ENCODE measurements at places on chromosomes 12 and 14. TPM values are rescaled to one million over a fixed set of nuclear protein-coding genes. Genes with fewer than 3 reads are reported as not detected.

DNA sequence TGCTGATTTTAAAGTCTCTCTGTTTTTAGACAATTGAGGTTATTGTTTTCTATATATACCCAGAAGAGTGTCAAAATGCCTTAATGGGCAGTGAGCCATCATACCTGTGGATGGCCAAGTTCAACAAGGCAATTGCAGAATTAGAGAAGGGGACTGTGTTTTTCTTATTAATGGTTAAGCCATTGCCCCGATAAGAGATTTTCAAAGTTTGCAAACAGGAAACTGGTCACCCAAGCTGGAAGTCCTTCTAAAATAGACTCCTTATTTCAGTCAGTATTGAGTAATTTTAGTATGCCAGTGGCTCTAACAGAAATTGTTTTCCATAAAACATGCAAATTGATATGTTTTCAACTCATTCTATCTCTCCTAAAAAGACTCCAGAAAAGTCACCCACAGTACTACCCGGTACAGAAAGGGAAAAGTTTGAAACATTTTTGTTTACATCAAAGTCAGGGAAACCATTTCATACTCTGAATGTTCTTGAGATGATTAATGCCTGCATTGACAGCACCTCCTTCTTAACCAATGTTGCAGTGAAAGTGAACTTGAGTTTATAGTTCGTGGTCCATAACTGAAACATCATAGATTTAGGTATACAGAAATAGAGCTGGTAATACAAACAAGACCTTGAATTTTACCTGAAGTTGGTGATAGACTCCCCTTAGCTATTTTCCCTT lies 191.1 kb downstream of the TMX1 start:
- no peak for DNase-seq

DNA sequence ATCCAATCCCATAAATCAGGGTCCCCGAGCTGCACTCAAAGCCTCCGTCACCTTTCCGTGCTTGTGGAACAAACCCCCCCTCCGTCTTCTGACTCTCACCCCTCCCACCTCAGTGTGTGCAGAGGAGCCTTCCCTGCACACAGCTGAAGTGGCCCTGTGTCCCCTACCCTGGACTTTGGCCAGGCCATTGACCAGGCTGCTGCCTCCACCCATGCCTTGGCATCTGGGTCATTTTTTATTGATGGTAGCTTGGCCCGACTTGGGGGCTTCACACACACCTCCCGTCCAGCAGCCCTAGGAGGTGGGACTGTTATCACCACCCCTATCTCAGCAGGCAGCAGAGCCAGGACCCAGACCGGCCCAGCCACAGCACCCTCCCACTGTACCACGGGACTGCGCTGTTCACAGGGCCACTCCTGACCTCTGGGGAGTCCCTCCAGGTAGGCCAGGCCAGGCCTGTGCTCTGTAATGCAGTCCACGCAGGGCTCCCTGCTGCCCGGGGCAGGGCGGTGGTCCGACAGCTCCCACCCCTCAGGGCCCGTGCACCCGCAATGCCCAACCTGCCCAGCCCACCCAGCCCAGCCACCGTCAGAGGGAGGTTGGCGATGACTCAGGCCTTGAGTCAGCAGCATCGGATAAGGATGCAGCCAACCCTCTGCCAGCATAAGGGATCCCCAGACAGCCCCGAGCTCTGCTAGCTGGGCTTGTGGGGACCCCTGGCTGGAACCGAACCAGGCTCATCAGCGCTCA lies 9.2 kb upstream of the INF2 start:
- no peak overlapping the region for H3K27ac ChIP-seq
- DNase-seq: no peak
- no peaks in the 10 kb centered on the region for H3K27me3 ChIP-seq
- peaks cover 45% of the 10 kb centered on the region for H3K4me1 ChIP-seq

- no peaks in the 10 kb centered on the region for H3K27me3 ChIP-seq
- H3K27ac ChIP-seq: no peak overlapping the region
- no peak for DNase-seq
Observed at GRCh38 chr14:55754471-55754870, 174.5 kb downstream of the KTN1 start.

DNA sequence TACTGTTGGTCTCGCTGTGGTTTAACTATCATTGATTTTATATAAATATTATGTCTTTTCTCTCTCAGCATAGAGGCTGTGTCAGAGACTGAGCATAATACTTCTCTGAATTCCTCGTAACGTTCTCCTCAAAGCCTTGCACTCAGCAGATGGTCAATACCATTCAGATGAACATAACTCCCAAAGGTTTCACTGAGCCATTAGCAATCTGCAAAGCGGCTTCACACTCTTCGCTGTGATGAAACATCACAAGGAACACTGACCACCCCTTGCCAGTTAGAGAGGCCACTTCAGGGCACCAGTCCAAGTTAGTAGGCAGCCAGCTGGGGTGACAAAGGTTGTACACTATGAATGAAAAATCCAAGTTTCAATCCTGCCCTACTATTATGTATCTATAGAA lies 30.1 kb upstream of the STON2 start:
- DNase-seq: no peak
- H3K4me1 ChIP-seq: peaks cover 9% of the 10 kb centered on the region
- no peaks in the 10 kb centered on the region for H3K36me3 ChIP-seq
- no peak overlapping the region for H3K4me3 ChIP-seq
- H3K27me3 ChIP-seq: no peaks in the 10 kb centered on the region
- H3K27ac ChIP-seq: no peak overlapping the region

DNA sequence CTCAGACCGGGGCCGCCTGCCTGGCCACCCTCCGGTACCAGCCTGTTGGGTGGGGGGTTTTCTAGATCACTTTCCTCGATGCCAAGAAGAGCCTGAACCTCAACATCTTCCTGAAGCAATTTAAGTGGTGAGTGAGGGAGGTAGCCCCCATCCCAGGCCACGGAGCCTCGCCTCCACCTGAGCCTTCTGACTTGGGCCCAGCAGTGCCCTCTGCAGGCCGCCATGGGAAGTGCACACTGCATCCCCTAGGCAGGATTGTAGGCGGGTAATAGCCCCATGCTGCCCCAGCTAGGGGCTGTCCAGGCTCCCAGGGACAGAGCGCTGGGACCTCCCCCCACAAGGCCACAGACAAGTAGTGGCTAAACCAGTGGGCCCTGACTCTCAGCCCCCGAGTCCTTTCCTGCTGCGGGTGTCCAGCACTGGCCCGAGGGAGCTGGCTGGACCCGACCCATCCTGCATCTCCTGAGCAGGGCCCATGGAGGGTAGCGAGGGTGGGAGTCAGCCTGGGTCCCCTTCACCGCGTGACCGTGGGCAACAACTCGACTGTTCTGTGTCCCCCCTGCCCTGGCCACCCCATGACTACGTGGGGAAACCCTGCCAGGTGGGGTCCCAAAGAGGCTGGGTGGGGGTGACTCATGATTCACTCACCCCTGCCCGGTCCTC lies 15.3 kb upstream of the ADSS1 start:
- H3K36me3 ChIP-seq: no peaks in the 10 kb centered on the region
- H3K27me3 ChIP-seq: no peaks in the 10 kb centered on the region
- H3K27ac ChIP-seq: no peak overlapping the region
- peak; percentile 77 for DNase-seq
- no peak overlapping the region for H3K4me3 ChIP-seq

GRCh38 chr12:124767066-124767821 lies 96.4 kb downstream of the SCARB1 start:
- H3K4me1 ChIP-seq: peaks cover 29% of the 10 kb centered on the region
- peak; percentile 87 for DNase-seq
- no peaks in the 10 kb centered on the region for H3K36me3 ChIP-seq
- H3K27ac ChIP-seq: no peak overlapping the region
- H3K27me3 ChIP-seq: no peaks in the 10 kb centered on the region

DNA sequence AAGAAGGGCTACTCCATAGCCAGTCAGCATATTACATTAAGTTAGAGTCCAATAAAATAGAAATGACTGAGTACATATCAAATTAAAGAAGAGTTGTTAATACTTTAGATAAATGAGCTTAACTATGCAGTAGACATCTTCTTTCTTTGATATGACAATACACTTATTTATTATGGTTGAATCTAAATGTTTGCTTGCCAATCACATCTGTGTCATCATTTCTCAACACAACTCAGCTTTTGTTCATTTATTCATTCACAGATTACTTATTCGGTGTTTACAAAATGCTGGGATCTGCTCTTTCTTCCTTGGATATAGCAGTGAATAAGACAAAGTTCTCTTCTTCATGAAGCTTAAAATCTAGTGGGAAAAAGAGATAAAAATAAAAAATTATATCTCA lies 614.6 kb upstream of the ATP2B1 start:
- H3K27me3 ChIP-seq: no peaks in the 10 kb centered on the region
- no peaks in the 10 kb centered on the region for H3K4me1 ChIP-seq
- no peak overlapping the region for H3K27ac ChIP-seq
- H3K36me3 ChIP-seq: no peaks in the 10 kb centered on the region

- H3K36me3 ChIP-seq: no peaks in the 10 kb centered on the region
- H3K4me1 ChIP-seq: no peaks in the 10 kb centered on the region
- H3K27me3 ChIP-seq: no peaks in the 10 kb centered on the region
- no peak overlapping the region for H3K4me3 ChIP-seq
Observed at GRCh38 chr14:30063746-30064145, 136.1 kb upstream of the PRKD1 start.

- no peaks in the 10 kb centered on the region for H3K27me3 ChIP-seq
- no peak overlapping the region for H3K4me3 ChIP-seq
- H3K36me3 ChIP-seq: no peaks in the 10 kb centered on the region
- DNase-seq: no peak
- H3K4me1 ChIP-seq: no peaks in the 10 kb centered on the region
- H3K27ac ChIP-seq: no peak overlapping the region
Observed at GRCh38 chr12:66960704-66961690, 282.1 kb upstream of the GRIP1 start.

DNA sequence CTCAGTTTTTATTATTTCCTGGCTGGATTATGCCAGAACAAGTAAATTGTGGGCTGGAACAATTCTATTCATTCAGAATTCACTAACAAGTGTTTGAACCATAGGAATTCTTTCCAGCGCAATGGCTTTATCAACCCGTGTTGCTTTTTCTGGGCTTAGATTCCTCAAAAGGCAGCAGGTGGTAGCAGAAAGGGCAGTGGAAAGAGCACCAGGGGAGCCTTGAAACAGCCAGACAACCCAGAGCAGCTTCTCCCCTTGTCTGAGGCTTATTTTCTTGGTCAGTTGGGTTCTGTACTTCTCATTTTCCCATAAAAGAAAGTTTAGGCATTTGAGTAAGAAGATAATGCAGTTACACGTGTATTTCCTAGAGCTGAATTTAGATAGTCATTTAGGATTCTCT lies 130.7 kb downstream of the OTOGL start:
- no peaks in the 10 kb centered on the region for H3K4me1 ChIP-seq
- no peak for DNase-seq
- H3K27ac ChIP-seq: no peak overlapping the region
- no peaks in the 10 kb centered on the region for H3K27me3 ChIP-seq
- H3K36me3 ChIP-seq: no peaks in the 10 kb centered on the region

DNA sequence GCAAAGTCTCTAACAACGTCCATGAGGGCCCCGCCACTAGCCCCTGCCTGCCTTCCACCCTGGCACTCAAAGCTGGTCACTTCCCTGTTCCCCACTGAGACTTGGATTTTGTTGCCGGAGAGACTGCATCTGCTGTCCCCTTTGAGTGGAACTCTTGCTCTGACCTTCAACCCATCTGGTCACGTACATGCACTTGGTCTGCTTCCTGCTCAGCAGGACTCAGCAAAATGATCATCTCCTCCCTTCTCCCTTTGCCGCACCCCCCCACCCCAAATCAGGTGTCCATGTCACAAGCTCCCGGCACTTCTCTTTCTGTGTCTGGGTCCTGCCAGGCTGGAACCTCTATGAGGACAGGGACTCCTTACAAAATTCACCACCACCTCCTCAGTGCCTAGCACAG lies 180.9 kb downstream of the CHST11 start:
- H3K4me1 ChIP-seq: peaks cover 4% of the 10 kb centered on the region
- DNase-seq: no peak
- no peaks in the 10 kb centered on the region for H3K27me3 ChIP-seq
- H3K4me3 ChIP-seq: no peak overlapping the region
- no peaks in the 10 kb centered on the region for H3K36me3 ChIP-seq

- H3K4me1 ChIP-seq: no peaks in the 10 kb centered on the region
- no peaks in the 10 kb centered on the region for H3K27me3 ChIP-seq
- no peak overlapping the region for H3K4me3 ChIP-seq
- H3K27ac ChIP-seq: no peak overlapping the region
- no peaks in the 10 kb centered on the region for H3K36me3 ChIP-seq
Observed at GRCh38 chr12:76976777-76977382, 88.5 kb downstream of the E2F7 start.

- no peaks in the 10 kb centered on the region for H3K27me3 ChIP-seq
- H3K4me3 ChIP-seq: no peak overlapping the region
- H3K4me1 ChIP-seq: no peaks in the 10 kb centered on the region
- DNase-seq: no peak
- H3K27ac ChIP-seq: no peak overlapping the region
Observed at GRCh38 chr12:26069796-26070195, 55.0 kb downstream of the BHLHE41 start.

- DNase-seq: peak; percentile 66
- no peak overlapping the region for H3K4me3 ChIP-seq
- no peaks in the 10 kb centered on the region for H3K4me1 ChIP-seq
- peak overlapping the region; percentile 19 for H3K27ac ChIP-seq
Observed at GRCh38 chr14:23078692-23079116, 16.2 kb downstream of the ACIN1 start.

- no peak overlapping the region for H3K4me3 ChIP-seq
- H3K4me1 ChIP-seq: no peaks in the 10 kb centered on the region
- H3K36me3 ChIP-seq: no peaks in the 10 kb centered on the region
- no peak for DNase-seq
- H3K27ac ChIP-seq: no peak overlapping the region
Observed at GRCh38 chr12:77615332-77615731, 215.4 kb upstream of the NAV3 start.

DNA sequence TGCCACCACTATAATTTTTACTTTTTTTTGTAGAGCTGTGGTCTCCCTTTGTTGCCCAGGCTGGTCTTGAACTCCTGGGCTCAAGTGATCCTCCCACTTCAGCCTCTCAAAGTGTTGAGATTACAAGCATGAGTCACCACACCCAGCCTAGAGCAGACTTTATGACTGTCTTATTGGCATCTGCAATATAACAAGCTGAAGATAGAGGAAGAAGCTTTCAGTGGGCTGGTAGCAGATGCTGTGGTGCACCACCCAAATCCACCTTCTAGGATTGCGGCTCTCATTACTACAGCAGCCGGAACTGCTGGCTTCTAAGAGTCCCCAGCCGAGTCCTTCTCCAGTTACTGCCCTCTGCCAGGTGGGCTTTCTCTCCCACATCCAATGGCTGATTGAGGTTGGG lies 7.6 kb upstream of the STK38L start:
- no peaks in the 10 kb centered on the region for H3K36me3 ChIP-seq
- H3K4me1 ChIP-seq: no peaks in the 10 kb centered on the region
- H3K27ac ChIP-seq: no peak overlapping the region
- DNase-seq: no peak
- no peak overlapping the region for H3K4me3 ChIP-seq
- no peaks in the 10 kb centered on the region for H3K27me3 ChIP-seq

- H3K4me1 ChIP-seq: peaks cover 20% of the 10 kb centered on the region
- no peaks in the 10 kb centered on the region for H3K27me3 ChIP-seq
- H3K27ac ChIP-seq: peak within 1 kb of the TSS; percentile 97
- DNase-seq: peak; percentile 94
Observed at GRCh38 chr12:42238240-42239140, at the start of gene YAF2. Gene YAF2 (minus strand): TSS chr12:42238248. CDS start chr12:42238180, 68 bp downstream.

Gene PTGDR
- 0.16 TPM for total RNA-seq

Gene GLS2
- total RNA-seq: 3.8 TPM

Gene EP400
- 69.4 TPM for total RNA-seq

Gene WNT5B
- total RNA-seq: 5.8 TPM

Gene GPHN
- total RNA-seq: 26.5 TPM

Gene USP44
- total RNA-seq: 14.2 TPM

Gene MANSC4
- total RNA-seq: 3.4 TPM

Gene CLEC7A
- 4.4 TPM for total RNA-seq

Gene WNK1
- 259 TPM for total RNA-seq

Gene RAB35
- 27.4 TPM for total RNA-seq

Data from testis (tissue), 5 donors.